Nephron progenitor cell (in vitro differentiated cells): ENCODE measurements at places on chromosomes 6 and 20.

- peak overlapping the region; percentile 26 for H3K27ac ChIP-seq
- H3K27me3 ChIP-seq, result no peaks in the 10 kb centered on the region
- H3K4me1 ChIP-seq, result peaks cover 54% of the 10 kb centered on the region
- DNase-seq, result no peak
These were observed 16.5 kb downstream of the REPS1 start for GRCh38 chr6:138971601-138972000.

- no peaks in the 10 kb centered on the region for H3K27me3 ChIP-seq
These were observed 48.3 kb downstream of the AKAP7 start for GRCh38 chr6:131183427-131184095.

DNA sequence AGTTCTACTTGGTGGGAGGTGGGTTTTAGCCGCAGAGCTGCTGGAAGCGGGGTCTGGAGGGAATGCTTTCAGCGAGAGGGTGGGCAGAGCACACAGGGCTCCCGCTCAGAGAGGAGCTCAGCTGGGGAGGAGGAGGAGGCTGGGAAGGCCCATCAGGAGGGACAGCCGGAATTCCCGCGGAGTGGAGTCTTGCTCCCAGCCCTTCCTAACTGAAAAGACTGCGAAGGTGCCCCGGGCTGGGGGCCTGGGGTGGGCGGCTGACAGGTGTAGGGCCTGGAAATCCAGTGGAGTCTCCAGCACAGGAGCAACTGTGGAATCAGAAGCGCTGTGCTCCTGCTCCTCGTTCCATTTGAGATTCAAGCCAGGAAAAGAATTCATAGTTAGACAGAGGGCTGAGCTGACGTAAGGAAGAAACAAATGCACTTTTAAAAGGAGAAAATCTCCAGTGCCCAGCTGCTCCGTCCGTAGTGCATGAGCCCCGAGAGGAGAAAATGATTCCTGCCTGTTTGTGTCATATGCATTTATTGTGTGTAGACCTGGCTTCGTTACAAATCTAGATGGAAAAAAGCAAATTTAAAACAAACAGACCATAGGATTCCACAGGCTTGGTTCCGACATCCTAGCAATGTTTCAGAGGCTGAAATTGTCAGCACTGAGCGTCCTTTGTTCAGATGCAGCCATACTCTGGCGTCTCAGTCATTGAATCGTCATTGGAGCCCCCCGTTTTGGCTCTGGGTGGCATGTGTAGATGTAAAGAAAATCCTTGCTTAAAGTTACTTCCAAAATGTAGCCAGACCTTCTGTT lies 197.7 kb downstream of the SMOC2 start:
- H3K4me1 ChIP-seq, result peaks cover 76% of the 10 kb centered on the region
- H3K4me3 ChIP-seq, result no peak overlapping the region
- no peaks in the 10 kb centered on the region for H3K27me3 ChIP-seq
- no peak for DNase-seq

DNA sequence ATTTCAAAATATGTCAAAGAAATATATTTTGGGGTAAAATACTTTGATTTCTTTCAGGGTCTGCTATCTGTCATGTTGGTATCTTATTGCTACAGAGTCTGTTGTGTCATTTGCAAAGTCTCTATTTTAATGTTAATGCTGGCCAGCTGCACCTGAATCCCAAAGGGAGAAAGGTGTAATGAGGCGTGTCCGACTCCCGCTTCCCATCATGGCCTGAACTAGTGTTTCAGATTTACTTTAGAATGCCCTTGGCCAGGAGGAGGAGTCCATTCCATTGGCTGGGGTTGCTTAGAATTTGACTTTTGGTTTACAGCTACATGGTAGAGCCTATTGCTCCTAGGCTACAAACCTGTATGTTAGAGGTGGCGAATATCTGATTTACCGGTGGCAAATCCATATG lies 69.3 kb downstream of the FAM50B start:
- H3K36me3 ChIP-seq, result no peaks in the 10 kb centered on the region
- H3K4me3 ChIP-seq, result no peak overlapping the region
- H3K27me3 ChIP-seq, result peaks cover 11% of the 10 kb centered on the region
- DNase-seq, result no peak

GRCh38 chr6:157023958-157024357 lies 246.8 kb downstream of the ARID1B start:
- H3K36me3 ChIP-seq, result peaks cover 34% of the 10 kb centered on the region
- no peak for DNase-seq
- H3K4me3 ChIP-seq, result no peak overlapping the region
- H3K27ac ChIP-seq, result no peak overlapping the region
- H3K27me3 ChIP-seq, result no peaks in the 10 kb centered on the region
- peaks cover 32% of the 10 kb centered on the region for H3K4me1 ChIP-seq

GRCh38 chr20:50194831-50195523 lies 4.3 kb downstream of the CEBPB start:
- H3K4me3 ChIP-seq, result no peak overlapping the region
- H3K27ac ChIP-seq, result no peak overlapping the region
- H3K27me3 ChIP-seq, result peaks cover 12% of the 10 kb centered on the region
- no peak for DNase-seq
- no peaks in the 10 kb centered on the region for H3K36me3 ChIP-seq

GRCh38 chr6:97021194-97021593 lies 96.7 kb downstream of the KLHL32 start:
- H3K36me3 ChIP-seq, result no peaks in the 10 kb centered on the region
- H3K27ac ChIP-seq, result no peak overlapping the region
- no peak for DNase-seq
- H3K4me1 ChIP-seq, result no peaks in the 10 kb centered on the region
- no peak overlapping the region for H3K4me3 ChIP-seq

DNA sequence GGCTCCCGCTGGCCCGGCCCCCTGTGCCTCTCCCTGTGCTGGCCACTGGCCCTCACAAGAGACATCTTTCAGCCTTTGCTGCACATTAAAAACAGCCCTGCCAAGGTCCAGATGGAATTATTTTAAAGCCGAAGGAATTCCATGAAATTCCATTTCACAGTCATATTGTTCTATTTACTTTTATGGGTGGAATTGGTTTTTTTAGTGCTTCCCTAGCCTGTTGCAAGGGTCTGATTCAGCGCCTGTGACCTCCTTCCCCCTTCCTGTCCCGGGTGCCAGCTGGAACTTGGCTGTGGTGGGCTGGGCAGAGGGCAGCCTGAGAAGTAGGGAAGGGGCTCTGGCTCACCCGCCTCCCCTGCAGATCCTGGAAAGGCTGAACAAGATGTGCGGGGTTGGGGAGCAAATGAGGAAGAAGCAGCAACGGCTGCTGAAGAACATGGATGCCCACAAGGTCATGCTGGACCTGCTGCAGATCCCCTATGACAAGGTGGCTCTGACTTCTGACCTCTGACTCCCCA lies 34.3 kb downstream of the UQCC2 start:
- no peaks in the 10 kb centered on the region for H3K36me3 ChIP-seq
- peaks cover 31% of the 10 kb centered on the region for H3K4me1 ChIP-seq
- H3K27ac ChIP-seq, result no peak overlapping the region
- peaks cover 6% of the 10 kb centered on the region for H3K27me3 ChIP-seq
- H3K4me3 ChIP-seq, result no peak overlapping the region

GRCh38 chr20:46898423-46898822 lies 3.8 kb downstream of the EYA2 start:
- peaks cover 41% of the 10 kb centered on the region for H3K27me3 ChIP-seq
- no peak for DNase-seq
- H3K36me3 ChIP-seq, result no peaks in the 10 kb centered on the region
- H3K4me1 ChIP-seq, result peaks cover 81% of the 10 kb centered on the region
- no peak overlapping the region for H3K27ac ChIP-seq

GRCh38 chr6:39907871-39908575 lies 26.2 kb downstream of the MOCS1 start:
- peaks cover 19% of the 10 kb centered on the region for H3K4me1 ChIP-seq
- no peak overlapping the region for H3K27ac ChIP-seq
- H3K27me3 ChIP-seq, result peaks cover 2% of the 10 kb centered on the region
- DNase-seq, result no peak
- no peak overlapping the region for H3K4me3 ChIP-seq

- DNase-seq, result no peak
- no peak overlapping the region for H3K4me3 ChIP-seq
- H3K27me3 ChIP-seq, result no peaks in the 10 kb centered on the region
- peaks cover 6% of the 10 kb centered on the region for H3K4me1 ChIP-seq
- H3K27ac ChIP-seq, result no peak overlapping the region
These were observed 142.6 kb downstream of the ADGRG6 start for GRCh38 chr6:142444376-142444775.

GRCh38 chr20:51985013-51985415 lies 182.7 kb upstream of the SALL4 start:
- peaks cover 17% of the 10 kb centered on the region for H3K4me1 ChIP-seq
- no peak for DNase-seq
- H3K27ac ChIP-seq, result peak overlapping the region; percentile 79

GRCh38 chr20:5095931-5096330 lies 23.8 kb downstream of the PCNA start:
- peak overlapping the region; percentile 68 for H3K27ac ChIP-seq
- peaks cover 39% of the 10 kb centered on the region for H3K36me3 ChIP-seq
- no peak overlapping the region for H3K4me3 ChIP-seq
- no peak for DNase-seq

GRCh38 chr20:62548471-62548870 lies 72.7 kb upstream of the GATA5 start:
- H3K4me1 ChIP-seq, result peaks cover 44% of the 10 kb centered on the region
- H3K36me3 ChIP-seq, result no peaks in the 10 kb centered on the region
- peak; percentile 46 for DNase-seq
- no peak overlapping the region for H3K27ac ChIP-seq

DNA sequence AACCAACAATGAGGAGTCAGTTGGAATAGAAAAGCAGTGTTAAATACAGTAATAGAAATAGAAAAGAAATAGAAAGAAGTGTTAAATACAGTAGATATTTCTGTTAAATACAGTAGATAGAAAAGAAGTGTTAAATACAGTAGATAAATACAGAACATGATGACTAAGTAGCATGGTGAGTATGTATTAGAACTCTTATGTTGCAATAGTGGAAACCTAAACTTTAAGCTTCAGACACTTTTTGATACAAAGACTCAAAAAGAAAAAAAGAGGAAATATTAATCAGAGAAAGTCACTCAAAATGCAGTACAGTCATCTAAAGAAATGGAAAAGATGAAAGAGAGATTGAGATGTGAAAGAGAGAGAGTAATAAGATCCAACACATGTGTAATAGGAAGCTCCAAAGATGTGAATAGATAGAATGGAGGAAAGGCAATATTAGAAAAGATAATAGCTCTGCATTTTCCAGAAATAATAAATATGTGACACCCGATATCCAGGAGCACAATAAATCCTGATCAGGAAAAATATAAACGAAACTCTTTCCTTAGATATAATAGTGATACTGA lies 131.5 kb upstream of the KCNK16 start:
- peaks cover 5% of the 10 kb centered on the region for H3K4me1 ChIP-seq
- DNase-seq, result no peak
- H3K27me3 ChIP-seq, result peaks cover 2% of the 10 kb centered on the region
- H3K4me3 ChIP-seq, result peak overlapping the region; percentile 35
- H3K36me3 ChIP-seq, result peaks cover 11% of the 10 kb centered on the region

- H3K27me3 ChIP-seq, result no peaks in the 10 kb centered on the region
- H3K36me3 ChIP-seq, result no peaks in the 10 kb centered on the region
- H3K4me1 ChIP-seq, result peaks cover 59% of the 10 kb centered on the region
- H3K27ac ChIP-seq, result no peak overlapping the region
- peak; percentile 71 for DNase-seq
These were observed 10.8 kb downstream of the SIM1 start for GRCh38 chr6:100453701-100454521.

- H3K4me3 ChIP-seq, result no peak overlapping the region
- DNase-seq, result no peak
- H3K27ac ChIP-seq, result peak overlapping the region; percentile 29
- H3K4me1 ChIP-seq, result peaks cover 8% of the 10 kb centered on the region
- no peaks in the 10 kb centered on the region for H3K27me3 ChIP-seq
These were observed 192.9 kb downstream of the AIG1 start for GRCh38 chr6:143253586-143253985.

- H3K4me1 ChIP-seq, result peaks cover 25% of the 10 kb centered on the region
- H3K36me3 ChIP-seq, result peaks cover 38% of the 10 kb centered on the region
- H3K27me3 ChIP-seq, result peaks cover 2% of the 10 kb centered on the region
- no peak for DNase-seq
- no peak overlapping the region for H3K4me3 ChIP-seq
- H3K27ac ChIP-seq, result peak overlapping the region; percentile 67
These were observed 45.0 kb downstream of the TRAM2 start for GRCh38 chr6:52531834-52532233.

GRCh38 chr6:163563318-163563717 lies 148.8 kb downstream of the QKI start:
- H3K27me3 ChIP-seq, result no peaks in the 10 kb centered on the region
- no peak overlapping the region for H3K4me3 ChIP-seq
- no peak for DNase-seq
- H3K4me1 ChIP-seq, result no peaks in the 10 kb centered on the region
